ENCODE measurements at places on chromosomes 2 and 18. TPM values are rescaled to one million over a fixed set of nuclear protein-coding genes. Genes with fewer than 3 reads are reported as not detected.
A peak's percentile ranks its signal among the peaks of the same experiment; 100 is the strongest.

DNA sequence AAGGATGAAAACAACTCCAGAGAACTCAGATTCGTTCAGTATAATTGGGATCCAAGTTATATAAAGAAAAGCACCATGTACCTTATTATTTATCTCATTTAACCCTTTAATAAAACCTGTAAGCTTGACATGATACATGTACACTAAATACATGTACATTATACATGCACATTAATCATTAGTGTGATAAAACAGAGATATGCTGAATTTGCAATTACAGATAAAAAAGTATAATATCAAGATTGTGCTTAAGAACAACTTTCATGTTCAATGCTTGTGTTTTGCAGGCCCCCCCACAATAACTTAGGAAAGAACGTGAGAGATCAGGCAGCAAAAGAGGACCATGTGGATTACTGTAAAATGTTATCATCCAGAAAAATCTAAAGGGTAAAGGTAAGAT, 385.4 kb upstream of the GYPC start:
- no peak for DNase-seq

GRCh38 chr2:120354467-120354866, 8.5 kb downstream of the INHBB start:
- no peak for DNase-seq

DNA sequence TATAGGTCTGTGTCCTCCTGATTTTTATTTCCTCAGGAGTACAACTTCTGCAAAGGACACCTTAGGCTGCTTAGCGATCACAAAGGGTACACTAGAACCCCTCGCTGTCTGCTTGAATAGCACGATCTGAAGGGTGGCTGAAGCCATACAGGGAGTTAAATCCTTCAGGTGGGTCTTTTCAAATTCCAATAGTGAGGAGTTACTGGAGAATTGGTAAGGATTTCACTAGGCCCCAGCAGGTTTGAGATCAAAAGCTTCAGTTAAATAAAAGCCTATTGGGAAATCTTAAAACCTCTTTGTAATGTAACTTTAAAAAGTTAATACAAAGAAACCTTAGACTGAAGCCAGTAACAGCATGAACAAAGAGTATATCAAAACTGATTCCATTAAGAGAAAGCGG, 613.1 kb downstream of the ZEB2 start:
- DNase-seq: no peak

- no peak for DNase-seq
Observed at GRCh38 chr2:8922431-8922830, 81.1 kb downstream of the MBOAT2 start.

DNA sequence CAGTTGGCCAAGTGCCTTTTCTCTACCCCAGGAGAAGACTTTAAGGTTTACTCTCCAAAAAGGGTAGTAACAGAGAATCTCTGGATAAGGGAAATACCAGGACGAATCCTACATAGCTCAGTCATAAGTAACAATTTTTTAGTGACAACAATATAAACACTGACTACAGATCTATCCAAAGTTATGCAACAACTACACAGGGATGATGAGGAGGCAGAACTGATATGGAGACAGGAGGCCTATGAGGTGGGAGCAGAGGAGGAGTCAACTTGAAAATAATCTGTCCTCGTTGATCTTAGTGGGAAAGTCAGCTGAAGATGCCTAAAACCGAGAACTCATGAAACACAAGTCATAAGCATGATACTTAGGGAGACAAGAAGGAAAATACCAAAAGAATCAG, 40.2 kb downstream of the SLC35F5 start:
- no peak for DNase-seq

L3MBTL4 gene
- 0.65 TPM for total RNA-seq

GRCh38 chr2:151792589-151792988, 35.6 kb downstream of the ARL5A start:
- DNase-seq: no peak

DNA sequence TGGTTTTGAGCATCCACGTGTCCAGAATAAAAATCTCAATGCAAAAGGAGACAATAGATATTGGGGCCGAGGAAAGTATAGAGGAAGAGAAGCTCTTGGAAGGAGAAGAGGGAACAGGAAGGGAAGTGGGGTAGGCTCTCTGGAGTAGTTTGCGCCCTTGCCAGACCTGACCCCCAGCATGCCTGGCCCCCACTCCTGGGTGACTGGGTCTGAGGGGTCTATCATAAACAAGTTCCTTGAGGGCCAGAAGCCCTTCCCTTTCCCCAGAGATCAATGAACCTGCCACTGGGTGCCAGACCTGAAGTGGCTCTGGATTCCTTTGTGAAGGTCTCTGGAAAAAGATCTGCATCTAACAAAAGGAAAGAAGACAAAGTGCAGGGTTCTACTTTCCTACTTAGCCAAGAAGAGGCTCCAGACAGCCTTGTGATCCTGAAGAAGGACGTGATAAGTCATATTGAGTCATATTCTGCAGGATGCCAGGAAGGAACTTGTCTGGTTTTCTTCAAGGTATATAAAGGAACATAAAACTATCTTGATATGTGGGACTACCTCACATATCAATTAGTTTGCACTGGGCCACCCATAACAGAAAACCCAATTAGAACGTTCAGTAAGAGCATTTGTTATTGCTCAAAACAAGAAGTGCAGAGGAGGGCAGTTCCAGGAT, 18.7 kb upstream of the ATOH8 start:
- DNase-seq: no peak

DNA sequence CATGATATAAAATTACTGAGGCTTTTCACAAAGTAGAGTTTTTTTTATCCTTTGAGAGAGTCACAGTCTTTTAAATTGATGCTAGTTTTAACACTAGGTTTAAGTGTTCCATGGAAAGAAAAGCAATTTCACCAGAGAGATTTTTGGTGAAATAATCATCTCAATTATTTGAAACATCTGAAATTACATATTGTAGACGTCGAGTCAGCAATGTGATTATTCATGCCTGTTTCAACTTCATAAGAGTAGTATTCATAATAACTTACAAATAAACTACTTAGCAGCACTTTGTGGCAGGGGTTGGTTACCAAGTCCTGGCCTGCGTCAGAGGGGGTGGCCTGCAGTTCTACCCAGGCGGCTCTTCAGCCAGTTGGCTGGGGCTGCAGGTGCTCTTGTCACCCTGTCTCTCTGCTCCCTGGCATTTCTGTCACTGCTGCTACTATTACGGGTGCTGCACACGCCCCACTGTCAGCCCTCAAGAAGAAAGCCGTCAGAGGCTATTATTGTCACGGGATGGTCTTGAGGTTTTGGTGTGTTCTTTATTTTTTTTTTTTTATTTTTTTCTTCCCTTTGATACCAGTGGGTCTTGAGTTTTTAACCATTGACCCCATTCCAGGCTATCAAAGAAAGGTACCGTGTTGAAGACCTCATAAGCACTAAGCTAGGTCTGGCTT, 50.4 kb downstream of the MALT1 start:
- no peak for DNase-seq

DNA sequence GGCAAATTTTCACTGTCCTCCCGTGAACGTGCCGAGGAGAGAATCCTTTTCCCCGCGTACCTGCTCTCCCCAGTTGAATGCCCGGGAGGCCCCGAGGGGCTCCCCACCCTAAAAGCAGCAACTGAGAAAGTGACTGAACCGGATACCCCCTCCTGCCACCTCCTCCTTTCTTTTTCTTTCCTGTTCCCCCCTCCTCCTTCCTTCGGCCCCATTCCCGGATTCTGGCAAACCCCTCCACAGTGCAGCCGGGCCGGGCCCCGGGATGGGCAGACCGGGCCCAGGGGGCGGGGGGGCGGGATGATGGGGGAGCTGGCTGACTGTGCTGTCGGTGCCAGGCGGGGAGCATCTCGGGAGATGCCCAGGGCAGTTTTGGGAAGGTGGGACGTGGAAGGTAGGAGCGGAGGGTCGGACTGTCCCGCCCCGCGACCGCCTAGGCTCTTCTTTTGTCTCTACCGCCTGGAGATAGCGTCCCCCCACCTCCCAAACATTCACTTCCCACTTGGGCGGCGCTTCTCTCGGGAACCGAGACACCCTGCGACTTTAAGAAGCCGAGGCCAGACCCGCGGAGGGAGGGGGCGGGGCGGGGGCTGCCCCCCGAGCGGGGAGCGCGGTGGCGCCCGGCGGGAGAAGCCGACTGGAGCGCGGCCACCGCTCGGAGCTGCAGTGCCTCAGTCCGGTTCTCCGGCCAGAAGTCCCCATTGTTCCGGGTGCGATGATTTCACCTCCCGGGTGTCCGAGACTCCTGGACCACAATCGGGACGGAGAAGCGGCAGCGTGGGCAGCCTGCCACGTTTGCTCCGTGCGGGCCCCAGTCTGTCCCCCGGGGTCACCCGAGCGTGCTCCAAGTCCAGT, 8.2 kb downstream of the DLX2 start:
- peak; percentile 28 for DNase-seq

GRCh38 chr2:227377467-227378351, 1.4 kb downstream of the TM4SF20 start:
- no peak for DNase-seq

GRCh38 chr2:55511508-55512124, 7.9 kb upstream of the CFAP36 start:
- DNase-seq: peak; percentile 23

GNAL gene
- 20.4 TPM for total RNA-seq

- no peak for DNase-seq
Observed at GRCh38 chr18:3411854-3412268, 38.1 kb upstream of the TGIF1 start.

DNA sequence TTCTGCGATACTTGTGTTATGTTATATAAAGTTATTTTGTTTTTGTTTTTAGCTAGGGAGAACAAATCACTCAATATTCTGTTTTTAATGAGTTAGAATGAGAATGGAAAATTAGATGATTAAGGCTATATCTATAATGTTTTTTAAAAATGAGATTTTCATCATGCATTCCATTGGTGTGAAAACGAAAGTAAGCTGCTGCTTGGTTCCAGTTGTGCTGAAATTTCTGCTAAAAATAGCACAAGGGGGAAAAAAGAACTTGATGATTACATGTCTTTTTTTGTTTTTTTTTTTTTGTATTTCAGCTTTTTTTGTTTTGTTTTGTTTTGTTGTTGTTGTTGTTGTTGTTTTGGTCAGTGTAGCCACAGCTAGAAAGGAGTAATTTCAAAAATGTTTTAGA, 242.6 kb upstream of the KCNJ3 start:
- DNase-seq: no peak

DNA sequence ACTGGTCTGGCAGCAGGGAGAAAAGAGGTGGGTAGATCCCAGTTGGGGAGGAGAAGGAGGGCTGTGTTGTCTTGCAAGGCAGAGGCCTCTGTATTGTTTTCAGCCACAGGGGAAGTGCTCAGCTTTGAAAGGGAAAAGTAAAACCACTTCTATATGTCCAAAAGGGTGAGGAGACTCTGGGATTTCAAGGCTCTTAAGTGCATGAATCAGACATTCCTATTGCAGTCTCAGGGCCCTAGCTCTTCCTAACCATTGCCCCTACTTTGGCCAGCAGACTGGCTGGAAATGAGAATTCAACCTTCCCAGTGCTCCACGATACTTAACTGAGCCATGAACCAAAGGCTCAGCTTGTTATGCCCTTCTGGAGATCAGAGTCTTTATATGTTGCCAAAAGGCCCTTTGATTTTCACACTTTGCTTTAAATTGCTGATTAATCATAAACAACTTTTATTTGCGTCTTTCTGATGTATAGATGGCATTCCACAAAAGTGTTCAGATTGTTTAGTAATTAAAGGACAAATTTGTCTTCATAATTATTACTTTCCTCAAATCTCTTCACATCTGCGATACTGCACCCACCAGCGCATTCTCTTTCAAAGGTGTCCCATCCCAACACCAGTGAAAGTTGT, 313.8 kb upstream of the MMADHC start:
- no peak for DNase-seq

DNA sequence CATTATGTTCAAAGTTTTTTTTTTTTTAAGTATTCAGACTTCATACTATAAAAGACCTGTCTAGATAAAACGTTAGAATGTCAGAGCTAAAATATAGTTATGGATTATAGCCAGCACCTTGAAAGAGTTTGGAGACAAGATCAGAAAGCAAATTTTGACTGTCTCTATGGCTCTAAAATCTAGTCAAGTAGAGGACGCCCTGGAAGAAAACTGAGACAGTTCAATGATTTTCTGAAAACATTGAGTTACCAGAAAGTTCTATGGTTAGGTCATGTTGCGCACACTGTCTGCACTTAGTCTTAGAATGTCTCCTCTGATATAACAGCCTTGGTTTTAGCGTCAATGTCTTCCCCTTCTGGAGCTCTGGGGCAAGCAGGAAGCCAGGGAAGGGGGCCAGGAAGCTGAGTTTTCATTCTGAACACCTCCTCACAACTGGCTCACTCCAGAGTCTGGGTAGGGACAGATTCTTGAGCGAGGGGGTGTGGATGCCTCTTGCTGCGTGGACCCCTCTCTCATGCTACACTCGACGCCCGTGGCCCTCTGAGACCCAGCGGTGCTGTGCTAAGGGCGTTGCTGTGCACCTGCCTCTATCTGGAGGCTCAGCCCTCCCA, 99.5 kb downstream of the RNF144A start:
- DNase-seq: no peak

All from neural crest cell (in vitro differentiated cells).